ENCODE measurements at places on chromosomes 3 and 15. TPM values are rescaled to one million over a fixed set of nuclear protein-coding genes. Genes with fewer than 3 reads are reported as not detected.
A peak's percentile ranks its signal among the peaks of the same experiment; 100 is the strongest.

CCR9 gene
- not detected for total RNA-seq

GRCh38 chr3:184676927-184677326 is 34.9 kb downstream of the MAGEF1 start:
- DNase-seq, result no peak

DNA sequence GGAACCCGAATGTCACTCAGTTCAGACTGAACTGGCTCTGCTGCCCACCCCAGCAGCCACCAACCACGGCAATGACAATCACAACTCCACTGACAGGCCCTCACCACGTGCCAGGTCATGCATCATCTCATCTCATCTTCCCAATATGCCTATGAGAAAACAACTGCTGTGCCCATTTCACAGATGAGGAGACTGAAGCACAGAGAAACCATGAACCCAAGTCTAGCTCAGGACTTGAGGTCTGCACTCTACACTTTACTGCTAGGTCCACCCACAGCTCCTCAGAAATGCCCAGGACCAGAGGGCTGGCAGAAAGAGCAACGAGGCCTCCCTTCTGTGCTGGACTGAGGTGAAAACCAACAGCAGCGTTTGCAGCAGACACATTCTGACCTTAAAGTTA is 99.2 kb upstream of the LINGO1 start:
- no peak for DNase-seq

PAK6 gene
- total RNA-seq, result not detected

GRCh38 chr3:82745544-82745943 is 984.1 kb upstream of the GBE1 start:
- DNase-seq, result no peak

DNA sequence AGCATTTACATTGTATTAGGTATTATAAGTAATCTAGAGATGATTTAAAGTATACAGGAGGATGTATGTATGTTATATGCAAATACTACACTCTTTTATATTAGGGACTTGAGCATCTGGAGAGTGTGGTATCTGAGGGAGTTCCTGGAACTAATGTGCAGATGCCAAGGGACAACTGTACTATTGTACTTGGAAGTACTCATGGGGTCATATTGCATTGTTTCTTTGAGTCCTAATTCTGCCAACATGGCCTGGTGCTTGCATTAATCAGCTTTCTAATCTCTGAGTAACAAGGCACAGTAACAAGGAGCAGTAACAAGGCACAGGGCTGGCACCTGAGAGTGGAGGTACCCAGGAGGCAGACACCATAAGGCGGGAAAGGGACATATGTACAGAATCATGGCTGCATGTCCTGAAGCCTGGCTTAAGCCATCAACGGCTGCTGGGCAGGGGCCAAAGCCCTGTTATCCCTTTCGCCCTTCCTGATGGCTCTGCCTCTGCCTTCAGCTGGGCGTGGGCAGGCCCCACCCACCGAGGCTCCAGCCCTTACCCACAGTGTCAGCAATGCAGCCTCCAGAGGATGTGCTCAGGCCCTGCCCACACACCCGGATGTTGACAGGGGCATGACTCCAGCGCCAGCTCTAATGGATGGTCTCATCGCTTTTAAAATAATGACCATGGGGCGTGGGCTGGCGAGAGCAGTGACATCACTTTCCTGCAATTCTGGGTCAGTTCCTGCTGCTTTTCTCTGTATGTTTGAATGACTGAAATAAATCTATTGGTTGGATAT is 22.9 kb downstream of the CEMIP start:
- DNase-seq, result no peak

PSMD6 gene
- 49.6 TPM for total RNA-seq

DNA sequence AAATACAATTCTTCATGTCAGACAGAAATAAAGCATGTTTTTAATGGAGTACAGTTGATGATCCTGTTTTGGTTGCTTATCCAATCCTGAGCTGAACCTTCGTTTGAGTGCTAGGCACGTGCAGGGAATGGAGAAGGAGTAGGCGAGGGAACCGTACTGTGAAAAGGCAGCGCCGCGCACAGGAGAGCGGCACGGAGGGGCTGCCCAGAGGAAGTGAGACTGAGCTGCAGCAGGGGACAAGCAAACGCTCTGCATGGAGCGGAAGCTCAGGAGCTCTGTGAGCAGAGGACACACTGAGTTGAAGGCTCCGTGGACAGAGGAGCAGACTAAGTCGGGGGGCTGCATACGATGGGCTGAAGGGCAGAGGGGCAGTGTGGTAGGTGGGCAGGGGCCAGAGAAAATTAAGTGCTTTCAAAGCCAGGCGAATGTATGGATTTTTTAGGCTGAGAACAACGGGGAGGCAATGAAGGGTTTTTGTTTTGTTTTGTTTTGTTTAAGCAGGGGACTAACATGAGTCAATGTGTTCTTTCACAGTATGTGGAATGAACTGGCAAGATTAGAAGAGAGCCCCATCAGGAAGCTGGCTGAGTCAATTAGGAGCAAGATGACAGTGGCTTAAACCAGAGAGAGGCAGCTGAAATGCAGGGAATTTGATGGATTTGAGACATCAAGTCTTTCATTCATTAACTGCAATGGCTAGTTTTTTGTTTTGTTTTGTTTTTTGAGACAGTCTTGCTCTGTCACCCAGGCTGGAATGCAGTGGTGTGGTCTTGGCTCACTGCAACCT is 23.8 kb upstream of the TM2D3 start:
- peak; percentile 66 for DNase-seq

- DNase-seq, result no peak
Measured at GRCh38 chr3:474828-475227, 278.3 kb downstream of the CHL1 start.

DNA sequence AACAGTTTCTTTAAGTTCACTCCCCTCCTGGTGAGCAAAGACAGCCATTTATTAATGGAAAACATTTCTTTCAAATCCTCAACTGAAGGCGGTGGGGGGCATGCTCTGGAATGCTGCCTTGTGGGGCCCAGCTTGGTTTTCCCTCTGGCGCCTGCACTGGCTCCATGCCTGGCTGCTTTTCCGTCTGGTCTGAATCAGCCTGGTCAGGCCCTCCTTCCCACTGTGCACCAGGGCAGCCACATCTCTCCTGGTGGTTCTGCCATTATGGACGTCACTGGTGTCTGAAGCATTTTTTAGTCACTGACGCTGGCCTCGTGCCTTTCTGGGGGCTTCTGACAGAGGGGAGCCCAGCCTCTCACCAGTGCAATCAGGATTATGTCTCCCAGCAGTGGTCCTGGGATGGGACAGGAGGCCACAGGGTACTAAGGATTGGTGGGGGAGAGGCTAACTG is 57.6 kb upstream of the APEH start:
- DNase-seq, result no peak

GPR62 gene
- total RNA-seq, result not detected

GPR15 gene
- not detected for total RNA-seq

ADAMTS17 gene
- total RNA-seq, result not detected

GRCh38 chr3:45551214-45552010 is 43.1 kb upstream of the LIMD1 start:
- DNase-seq, result peak; percentile 89

NXPE3 gene
- 44.6 TPM for total RNA-seq

DNA sequence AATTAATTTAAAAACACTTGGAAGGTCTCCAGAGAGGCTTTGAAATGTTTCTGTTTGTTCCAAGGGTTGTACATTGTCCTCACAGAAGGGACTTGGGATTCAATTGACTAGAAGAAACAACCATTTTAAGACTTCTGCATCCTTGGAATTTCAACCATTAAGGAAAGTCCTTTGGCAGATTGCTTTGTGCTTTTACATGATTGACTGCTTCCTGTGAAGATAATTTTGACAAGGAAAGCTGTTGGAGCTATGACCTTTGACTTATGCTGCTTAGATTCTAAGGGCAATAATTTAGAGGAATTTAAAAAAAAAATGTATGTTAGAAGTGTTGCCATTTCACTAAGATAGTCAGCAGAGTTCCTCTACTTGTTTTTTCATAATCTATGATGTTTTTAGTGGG is 483.9 kb upstream of the TBL1XR1 start:
- no peak for DNase-seq

DNA sequence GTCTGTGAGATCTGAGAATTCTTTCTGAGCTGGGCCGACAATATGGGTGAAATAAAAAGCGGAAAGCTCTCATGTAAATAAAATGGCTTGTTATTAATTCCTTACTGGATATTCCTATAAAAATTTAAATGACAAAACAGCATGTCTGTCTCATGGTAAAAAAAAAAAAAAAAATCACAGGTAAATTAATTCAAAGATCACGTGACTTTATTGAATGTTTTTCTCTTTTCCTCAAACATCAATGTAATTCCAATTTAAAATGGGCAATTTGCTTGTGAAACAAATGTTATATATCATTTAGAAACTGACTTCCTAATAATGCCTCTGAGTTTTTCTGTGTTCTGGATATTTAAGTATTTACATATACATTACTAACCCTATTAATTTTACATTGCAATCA is 280.3 kb downstream of the NR2F2 start:
- DNase-seq, result no peak

- no peak for DNase-seq
Measured at GRCh38 chr3:45560281-45560971, 34.1 kb upstream of the LIMD1 start.
